ENCODE measurements at places on chromosomes 6 and 20.

GRCh38 chr20:11329271-11329670 is 588.4 kb upstream of the BTBD3 start:
- DNase-seq = no peak

DNA sequence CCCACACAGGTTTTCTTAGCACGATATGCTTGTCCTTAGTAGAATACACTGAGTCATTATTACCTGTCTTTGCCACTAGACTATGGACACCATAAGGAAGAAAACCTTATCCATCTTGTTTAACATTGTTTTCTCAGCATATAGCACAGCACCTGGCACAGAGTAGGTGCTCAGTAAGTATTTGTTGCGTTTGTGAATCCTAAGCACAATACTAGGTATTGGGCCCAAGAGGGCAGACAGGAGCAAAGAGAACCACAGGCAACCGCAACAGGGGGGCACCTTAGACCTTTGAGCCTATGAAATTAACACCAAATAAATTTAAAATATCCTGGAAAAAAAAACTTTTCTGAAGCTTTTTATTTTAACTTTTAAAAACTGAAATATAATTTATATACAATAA is 3.7 kb upstream of the NCOA6 start:
- DNase-seq = no peak

GRCh38 chr6:16982807-16983206 is 119.0 kb upstream of the STMND1 start:
- DNase-seq = no peak

GRCh38 chr6:39892490-39893129 is 41.7 kb downstream of the MOCS1 start:
- DNase-seq = no peak

DNA sequence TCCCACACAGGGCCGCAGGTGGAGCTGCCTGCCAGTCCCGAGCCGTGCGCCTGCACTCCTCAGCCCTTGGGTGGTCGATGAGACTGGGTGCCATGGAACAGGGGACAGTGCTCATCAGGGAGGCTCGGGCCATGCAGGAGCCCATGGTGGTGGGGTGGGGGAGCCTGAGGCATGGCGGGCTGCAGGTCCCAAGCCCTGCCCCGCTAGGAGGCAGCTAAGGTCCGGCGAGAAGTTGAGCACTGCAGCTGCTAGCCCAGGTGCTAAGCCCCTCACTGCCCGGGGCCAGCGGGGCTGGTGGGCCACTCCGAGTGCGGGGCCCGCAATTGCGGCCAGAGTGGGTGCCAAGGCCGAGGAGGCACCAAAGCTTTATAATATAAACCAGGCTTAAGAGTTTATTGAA is 479.7 kb downstream of the MMUT start:
- no peak for DNase-seq

GRCh38 chr6:140011537-140011936 is 637.1 kb upstream of the CITED2 start:
- no peak for DNase-seq

DNA sequence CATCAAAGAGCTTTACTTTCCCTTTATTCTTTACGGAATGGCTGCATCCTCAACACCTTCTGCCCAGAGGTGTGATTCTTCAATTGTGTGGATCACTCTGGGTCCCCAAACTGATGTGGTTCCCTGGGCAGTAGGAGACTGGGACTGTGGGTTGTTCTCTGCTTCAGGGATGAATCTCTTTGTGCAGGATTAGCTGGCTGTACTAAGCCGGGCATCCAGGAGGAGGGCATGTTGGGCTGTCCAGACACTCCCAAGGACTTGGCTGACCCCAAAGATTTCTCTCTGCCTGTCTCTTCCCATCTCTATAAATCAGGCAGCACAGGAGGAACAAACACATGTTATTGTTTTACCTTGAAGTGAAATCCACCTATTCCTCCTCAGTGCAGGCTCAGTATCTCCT is 15.3 kb downstream of the FARS2 start:
- DNase-seq = no peak
